ENCODE measurements at places on chromosomes 3 and 15.

GRCh38 chr15:63860155-63860554, 26.4 kb upstream of the HERC1 start:
- no peak for DNase-seq

GRCh38 chr3:42680271-42680670, 5.1 kb upstream of the KLHL40 start:
- DNase-seq, result no peak

GRCh38 chr3:134339331-134339730, 34.9 kb downstream of the AMOTL2 start:
- no peak for DNase-seq

- no peak for DNase-seq
These were observed 87.5 kb upstream of the DAZL start for GRCh38 chr3:16692486-16693344.

DNA sequence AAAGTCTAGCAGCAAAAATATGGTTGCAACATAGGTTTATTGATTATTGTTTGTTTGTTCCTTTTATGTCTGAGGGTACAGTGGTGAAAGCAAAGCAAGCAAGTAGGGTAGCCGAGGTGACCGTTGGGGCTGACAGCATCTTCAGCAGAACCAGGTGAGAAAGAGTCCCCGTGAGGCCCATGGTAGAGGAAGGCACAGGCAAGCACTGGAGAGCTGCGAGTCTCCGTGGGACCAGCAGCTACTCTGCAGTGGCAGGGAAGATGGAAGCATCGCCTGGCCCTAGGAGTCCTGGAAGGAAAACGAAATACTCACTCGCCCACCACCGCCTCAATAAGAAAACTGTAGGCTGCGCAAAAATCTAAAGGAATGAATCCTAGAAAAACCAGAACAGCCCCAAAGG, 25.3 kb upstream of the GABRA5 start:
- DNase-seq, result no peak

DNA sequence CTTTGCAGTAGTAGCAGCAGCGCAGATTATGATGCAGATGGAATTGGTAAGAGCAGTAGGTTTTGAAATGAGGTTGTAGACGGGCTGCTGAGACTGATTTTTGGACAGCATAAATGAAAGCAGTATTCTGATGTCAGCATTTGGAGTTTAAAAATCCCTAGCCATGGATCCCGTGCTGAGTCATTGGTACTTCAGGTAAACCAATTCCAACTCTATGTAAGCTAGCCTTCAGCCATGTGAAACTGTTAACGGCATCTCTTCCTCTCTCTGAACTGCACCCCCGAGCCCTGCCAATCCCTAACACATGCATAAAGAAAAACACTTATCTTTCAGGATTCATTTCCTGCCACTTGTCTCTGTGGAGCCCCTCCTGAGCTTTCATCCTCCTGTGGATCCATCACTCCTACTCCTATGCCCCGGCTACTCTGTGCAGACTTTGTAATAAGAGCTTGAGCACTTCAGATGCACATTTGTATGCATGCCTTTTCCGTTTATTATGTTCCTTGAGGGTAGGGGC, 119.0 kb downstream of the AKAP13 start:
- DNase-seq, result peak; percentile 85

- no peak for DNase-seq
These were observed 82.2 kb upstream of the SLC6A6 start for GRCh38 chr3:14320219-14320618.

GRCh38 chr3:158911586-158911985, 109.7 kb downstream of the MFSD1 start:
- no peak for DNase-seq

GRCh38 chr15:39885099-39885777, 34.8 kb downstream of the GPR176 start:
- DNase-seq, result no peak

DNA sequence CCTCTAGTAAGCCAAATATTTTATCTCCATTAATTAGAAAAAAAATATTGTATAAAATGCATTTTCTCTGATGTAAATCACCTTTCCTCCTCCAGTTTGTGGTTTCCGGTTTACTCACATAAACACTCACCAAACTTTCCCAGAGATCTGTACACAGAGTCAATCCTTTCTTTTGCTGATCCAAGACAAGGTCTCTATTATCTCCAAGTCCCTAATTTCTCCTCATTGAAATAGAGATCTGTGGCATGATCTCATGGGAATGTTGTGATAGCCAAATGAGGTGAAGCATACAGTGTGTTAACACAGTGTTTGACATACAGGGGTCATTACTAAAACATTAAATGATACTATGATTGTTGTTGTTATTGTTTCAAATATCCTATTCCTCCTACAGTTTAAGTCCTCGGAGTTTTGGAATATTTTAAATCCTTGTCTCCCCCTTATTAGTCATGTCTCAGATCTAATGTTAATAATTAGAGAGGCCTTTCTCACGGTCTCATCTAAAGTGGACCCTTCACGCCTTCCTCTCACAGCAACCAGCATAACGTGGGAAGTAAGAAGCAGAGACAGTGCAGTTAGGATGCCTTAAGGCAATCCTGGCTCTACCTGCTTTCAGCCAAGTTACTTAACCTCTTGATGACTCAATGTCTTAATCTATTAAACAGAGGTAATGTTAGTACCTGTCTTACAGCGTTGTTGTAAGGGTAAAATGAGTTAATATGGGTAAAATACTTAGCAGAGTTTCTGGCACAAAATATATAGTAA, 333.3 kb downstream of the GRM7 start:
- no peak for DNase-seq

DNA sequence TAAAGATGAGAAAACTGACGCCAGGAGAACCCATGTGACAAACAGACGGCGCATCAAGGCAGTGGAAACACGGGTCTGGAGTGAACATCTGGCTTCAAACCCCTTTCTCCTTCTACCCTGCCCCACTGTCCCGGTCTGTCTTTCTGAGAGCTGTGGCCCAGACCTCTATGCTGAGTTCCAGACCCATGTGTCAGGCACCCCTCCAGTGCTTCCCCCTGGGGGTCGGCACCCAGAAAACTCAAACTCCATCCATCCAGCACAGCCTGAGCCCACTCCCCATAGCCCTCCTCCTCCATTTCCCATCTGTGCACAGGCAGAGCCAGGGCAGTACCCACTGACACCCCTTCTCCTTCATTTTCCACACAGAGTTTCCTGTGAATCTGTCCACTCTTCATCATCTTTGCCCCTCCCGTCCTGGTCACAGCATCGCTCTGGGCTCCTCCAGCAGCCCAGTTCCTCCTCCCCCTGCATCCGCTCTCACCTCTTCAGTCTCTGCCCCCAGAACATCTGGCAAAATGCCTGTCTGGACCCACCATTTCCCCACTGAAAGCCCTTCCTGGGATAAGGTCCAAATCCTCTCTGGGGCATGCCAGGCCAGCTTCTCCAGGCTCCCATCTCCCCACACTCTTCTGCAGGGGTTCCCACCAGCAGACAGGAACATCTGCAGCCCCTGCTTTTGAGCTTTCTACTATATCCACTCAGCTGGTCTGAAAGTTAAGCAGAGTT, 2.9 kb downstream of the FAM240A start:
- no peak for DNase-seq

- DNase-seq, result no peak
These were observed 25.2 kb downstream of the RAB5A start for GRCh38 chr3:19972054-19972453.

DNA sequence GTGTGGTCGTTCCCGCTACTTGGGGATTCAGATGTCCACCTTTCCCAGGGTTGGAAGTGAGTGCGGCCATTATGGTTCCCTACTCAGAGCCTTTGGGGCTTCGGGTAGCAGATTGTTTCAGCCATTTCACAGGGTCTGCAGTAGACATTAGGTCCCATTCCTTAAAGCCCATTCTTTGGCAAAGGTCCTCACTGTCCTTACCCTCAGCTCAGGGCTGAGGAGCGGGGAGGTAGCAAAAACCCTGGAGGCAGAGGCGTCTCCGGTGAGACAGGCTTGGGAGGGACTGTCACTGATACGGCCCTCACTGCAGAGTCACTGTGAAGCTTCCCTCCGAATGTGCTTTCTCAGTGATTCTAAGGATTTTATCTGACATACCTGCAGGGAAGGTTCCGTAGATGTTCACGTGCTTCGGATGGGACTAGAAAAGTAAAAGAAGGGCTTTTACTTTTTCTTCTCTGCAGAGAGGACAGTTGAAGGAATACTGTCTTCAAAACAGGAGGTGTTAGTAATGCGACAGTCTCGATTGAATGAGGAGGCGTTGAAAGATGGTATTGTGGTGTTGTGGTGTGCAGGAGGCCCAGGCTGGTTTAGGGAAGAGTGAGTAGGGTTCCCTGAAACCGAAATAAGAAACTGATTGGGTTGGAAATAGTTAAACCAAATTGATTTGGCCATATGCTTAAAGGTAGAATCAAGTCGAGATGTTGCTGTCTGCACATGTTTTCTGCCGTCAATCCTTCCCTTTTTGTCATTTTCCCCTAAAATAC, 630 bp downstream of the ATP6V1A start:
- peak; percentile 21 for DNase-seq

- DNase-seq, result no peak
These were observed 247.7 kb upstream of the GADL1 start for GRCh38 chr3:31142139-31142538.

DNA sequence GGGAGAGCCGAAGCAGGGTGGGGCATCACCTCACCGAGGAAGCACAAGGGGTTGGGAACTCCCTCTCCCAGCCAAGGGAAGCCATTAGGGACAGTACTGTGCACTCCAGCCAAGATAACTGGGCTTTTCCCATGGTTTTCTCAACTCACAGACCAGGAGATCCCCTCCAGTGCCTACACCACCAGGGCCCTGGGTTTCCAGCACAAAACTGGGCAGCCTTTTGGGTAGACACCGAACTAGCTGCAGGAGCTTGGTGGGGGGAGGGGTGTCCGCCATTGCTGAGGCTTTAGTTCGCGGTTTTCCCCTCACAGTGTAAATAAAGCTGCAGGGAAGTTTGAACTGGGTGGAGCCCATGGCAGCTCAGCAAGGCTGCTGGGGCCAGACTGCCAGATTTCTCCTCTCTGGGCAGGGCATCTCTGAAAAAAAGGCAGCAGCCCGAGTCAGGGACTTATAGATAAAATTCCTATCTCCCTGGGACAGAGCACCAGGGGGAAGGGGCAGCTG, 129.6 kb upstream of the LMCD1 start:
- no peak for DNase-seq

- DNase-seq, result no peak
These were observed 83.0 kb upstream of the PTX3 start for GRCh38 chr3:157353652-157354051.

DNA sequence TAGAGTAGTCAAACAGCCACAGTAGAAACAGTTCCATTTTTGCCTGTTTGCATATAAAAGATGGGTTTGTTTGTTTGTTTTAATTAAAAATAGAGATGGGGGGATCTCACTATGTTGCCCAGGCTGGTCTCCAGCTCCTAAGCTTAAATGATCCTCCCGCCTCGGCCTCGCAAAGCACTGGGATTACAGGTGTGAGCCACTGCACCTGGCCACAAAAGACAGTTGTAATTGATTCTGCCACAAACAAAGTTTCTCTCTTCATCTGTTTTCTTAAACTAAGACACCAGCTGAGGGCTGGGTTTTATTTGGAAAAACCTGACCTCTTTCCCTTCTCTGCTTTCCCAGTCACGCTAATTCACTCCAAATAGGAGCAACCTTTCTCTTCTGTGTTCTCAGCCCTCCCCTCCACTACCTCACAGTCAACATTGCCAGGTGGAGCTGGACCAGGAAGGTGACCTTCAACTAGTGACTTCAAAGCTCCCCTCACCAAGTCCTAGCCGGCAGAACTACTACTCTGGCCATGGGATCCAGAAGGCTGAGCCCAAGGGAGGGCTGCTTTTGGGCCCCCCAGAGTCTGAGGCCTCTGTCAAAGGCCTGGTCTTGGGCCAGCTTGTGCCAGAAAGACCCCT, 1.5 kb upstream of the IDH2 start:
- DNase-seq, result no peak

- no peak for DNase-seq
These were observed 1.1 kb upstream of the TLNRD1 start for GRCh38 chr15:80999623-81000036.

- no peak for DNase-seq
These were observed 24.0 kb downstream of the ST8SIA2 start for GRCh38 chr15:92417716-92418115.

GRCh38 chr15:68548364-68548763, 30.4 kb upstream of the CORO2B start:
- DNase-seq, result no peak

DNA sequence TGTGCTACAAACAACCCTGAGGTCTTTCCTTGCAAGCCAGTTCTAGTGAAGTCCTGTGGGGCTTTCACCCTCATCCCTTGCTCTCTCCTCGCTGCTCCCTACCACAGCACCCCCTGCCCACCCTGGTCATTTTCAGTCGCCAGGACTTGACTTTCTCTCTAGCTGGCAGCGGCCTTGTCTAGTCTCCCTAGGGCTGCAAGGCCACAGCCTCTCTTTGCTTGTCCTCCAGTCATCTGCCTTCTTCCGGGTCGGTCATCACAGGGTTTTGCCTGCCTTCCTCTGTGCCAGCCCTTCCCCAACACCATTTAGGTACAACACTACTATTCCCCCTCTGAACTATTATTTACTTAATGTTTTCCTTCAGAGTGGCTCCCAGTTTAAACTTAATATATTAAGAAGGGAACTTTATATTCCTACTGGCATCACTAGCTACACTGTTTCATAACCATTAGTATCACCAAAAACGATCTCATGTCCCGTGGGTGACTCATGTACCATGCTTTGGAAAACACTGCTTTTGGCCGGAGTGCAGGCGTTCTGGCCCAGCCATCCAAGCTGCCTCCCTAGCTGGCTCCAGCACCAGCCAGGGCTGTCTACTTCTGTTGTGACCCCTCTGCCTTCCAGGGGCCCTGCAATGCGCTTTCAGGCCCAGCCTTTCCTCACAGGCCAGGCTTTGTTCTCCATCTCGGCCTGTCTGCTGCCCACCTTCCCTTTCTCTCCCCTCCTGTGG, 21.4 kb downstream of the FAH start:
- no peak for DNase-seq

DNA sequence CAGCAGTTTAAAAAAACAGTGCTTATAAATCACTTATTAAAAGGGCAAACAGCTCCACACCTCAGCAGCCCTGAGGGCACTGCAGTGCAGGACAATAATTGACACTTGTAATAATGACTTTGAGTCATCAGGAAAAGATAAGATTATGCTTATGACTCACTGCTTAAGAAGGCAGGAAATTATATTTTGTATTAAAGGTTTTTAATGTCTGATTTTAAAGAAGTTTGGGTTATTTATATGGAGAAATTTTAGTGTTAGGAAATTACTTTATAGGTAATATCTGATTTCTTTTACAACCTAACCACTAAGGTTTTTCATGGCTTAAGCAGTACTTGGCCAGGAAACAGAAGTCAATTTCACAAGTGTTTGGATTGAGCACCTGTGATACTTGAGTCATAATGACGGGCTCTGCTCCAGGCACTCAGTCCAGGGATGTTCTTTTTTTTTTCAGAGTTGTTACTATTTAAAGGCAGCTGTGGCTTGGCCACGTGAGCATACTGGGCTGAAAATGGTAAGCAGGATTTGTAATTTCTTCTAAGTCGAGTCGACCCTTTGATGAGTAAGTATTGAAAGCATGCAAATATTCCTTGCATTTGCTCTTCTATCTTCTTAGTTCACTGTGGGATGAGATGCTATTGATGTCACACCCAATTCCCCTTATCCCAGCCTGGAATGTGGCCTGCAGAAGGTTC, 21.6 kb upstream of the SLC6A20 start:
- DNase-seq, result no peak
